Esophagus squamous epithelium (tissue), 5 donors: ENCODE measurements at places on chromosomes 6 and 20.

DNA sequence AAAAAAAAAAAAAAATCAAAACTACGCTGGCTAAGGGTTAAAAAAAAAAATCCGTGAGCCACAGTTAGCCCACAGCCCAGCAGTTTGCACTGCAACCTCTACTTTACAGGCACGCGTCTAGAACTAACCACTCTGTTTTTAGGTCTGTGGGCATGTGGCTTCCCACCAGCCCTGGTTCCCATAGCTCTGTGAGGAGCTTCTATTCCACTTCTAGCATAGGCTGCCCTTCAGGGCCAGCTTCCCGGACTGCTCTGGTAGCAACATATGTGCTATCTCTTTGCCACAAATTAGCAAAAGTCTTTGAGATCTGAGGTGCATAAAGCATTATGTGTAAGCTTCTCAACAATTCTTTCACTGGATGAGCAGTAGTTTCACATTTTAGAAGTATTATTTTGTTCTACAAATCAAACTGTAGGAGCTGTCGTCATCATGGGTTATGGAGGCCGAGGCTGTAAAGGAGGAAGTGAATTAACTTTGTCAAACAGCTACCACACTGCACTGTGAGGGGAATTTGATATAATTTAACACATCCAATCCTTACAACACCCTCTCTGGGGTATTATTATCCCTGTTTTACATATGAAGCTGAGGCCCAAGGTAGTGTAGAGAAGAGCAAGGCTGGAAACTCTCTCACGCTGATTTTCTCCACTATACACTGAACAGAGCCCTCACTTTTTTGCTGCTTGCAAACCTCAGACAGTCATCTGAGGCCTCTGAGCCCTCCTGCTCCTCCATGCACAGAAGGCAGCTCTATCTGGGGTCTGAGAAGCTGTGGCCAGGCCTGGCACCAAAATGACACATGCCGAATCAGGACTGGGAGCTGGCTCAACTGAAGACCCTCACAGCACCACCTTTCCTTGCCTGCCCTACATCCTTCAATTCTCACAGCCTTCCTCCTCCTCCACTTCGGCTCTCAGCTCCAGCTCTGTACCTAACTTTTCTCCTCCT, 35.4 kb downstream of the MAN1A1 start:
- DNase-seq, result no peak

DNA sequence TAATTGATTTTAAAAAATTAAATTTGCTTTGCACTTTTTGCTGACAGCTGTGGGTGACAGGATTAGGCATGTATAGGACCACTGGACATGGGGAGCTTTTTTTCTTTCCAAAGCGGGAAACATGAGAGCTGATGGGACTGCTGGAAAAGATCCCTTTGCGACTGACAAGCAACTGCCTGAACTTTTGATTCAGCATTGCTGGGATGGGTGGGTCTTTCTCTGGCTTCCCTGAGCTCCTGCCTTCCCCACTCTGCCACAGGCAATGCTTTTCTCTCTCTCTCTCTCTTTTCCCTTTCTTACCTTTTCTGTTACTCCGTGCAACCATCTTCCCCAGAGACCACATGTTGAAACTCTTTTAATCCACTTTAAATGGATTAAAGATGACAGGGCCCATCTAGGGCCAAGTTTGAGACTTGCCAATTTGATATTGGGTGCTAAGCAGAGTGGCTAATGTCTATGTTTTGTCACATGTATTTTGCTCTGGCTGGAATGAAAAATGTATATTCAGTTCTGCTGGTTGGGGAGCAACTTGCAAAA, 33.5 kb upstream of the TPD52L1 start:
- no peak for DNase-seq

- no peak for DNase-seq
These were observed 131.9 kb downstream of the UST start for GRCh38 chr6:148878683-148879082.

DNA sequence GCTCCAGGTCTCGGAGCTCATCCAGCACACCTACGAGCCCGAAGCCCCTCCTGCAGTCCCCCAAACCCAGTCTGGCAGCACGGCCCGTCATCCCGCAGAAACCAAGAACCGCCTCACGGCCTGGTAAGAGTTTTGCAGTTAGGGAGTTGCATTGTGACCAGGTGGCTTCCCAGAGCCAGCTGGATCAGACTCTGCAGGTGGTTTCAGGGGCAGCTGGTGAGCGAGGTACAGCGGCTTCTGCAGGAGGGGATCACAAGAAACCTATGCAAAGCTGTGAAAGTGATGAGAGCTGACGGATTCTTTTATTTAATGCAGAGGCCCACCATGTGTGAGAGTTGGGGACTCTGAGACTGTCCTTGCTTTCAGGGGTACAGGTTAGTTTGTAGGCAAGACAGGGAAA, 45.9 kb upstream of the SCGN start:
- no peak for DNase-seq

GRCh38 chr6:90676516-90677300, 89.8 kb upstream of the MAP3K7 start:
- no peak for DNase-seq

DNA sequence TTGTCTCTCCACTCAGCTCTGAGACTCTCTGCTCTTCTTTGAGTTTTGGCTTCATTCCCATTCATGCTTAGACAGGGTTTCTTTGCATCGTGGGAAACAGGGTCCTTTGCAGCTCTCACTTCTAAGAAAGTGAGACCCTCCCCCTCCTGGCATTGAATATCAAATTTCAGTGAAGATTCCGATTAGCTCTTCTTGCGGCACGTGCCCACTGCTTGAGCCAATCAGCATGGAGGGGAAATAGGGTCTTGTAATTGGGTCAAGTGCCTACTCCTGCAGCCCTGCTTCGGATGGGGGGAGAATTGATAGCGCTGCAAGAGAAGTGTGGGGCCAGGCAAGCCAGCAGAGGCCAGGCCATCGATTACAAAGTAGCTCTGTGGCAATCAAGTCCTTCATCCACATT, 69.6 kb downstream of the TFAP2C start:
- DNase-seq, result no peak

DNA sequence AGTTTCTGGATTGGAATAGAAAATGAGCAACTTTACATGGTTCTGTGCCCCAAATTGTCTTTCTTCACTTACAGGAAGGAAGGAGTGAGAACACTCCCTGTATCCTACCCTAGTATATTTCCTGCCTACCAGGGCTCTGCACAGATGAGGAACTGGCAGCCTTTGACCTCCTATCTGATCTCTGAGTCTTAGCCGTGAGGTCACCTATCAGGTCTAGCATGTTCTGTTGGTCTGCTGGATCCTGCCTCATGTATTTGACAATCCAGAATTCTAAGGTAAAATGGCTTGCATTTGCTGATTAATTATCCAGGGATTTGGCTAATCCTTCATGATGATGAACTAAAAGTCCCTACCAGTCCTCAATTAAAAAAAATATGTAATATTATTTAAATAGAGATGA, 35.0 kb upstream of the TRAM2 start:
- no peak for DNase-seq

DNA sequence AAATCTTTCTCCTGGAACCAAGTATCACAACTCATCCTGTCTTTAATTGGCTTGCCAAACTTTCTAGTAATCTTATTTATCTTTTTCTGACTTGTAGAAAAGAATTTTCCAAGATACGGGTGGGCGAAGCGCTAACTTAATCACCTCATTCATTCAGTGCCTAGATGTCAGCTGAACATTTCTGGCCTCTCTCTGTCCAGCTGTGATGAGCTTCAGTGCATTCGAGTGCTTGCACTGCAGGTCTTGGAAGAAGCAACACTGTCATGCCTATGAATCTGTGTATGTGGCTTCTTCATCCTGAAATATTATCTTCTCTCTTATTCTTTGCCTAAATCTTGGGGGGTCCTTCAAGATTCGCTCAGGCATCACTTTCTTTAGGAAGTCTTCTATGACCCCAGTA, 16.3 kb upstream of the ENPP1 start:
- no peak for DNase-seq

DNA sequence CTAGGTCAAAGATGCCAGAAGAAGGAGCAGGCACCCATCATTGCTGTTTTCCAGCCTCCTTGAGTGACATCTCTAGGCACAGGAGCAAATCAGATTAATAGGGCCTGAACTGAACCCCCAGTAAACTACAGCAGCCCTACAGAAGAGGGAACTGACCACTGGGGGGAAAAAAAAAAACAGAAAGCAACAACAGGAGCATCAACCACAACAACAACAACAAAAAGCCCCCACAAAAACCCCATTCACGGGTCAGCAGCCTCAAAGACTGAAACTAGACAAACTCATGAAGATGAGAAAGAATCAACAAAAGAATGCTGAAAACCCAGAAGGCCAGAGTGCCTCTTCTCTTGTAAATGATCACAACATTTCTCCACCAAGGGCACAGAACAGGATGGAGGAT, 537.4 kb upstream of the BTBD3 start:
- no peak for DNase-seq

GRCh38 chr6:19558201-19558600, 279.0 kb upstream of the ID4 start:
- DNase-seq, result no peak

GRCh38 chr6:154885214-154885613, 109.9 kb upstream of the TIAM2 start:
- DNase-seq, result no peak

DNA sequence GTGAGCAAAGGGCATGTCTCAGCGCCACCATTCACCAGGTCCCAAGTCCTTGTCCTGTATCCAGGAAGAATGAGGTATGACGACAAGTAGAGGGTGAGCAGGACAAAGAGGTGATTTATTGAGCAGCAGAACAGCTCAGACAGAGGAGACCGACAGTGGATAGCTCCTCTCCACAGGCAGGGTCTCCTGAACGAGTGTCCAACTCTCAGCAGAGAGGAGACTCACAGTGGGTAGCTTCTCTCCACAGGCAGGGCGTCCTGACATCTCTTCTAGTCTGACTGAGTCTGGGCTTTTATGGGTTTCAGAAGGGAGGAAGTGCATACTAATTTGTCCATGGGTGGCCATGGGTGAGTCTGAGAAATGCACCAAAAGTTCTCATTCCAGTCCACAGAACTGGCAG, 204.7 kb downstream of the ANKRD60 start:
- no peak for DNase-seq

DNA sequence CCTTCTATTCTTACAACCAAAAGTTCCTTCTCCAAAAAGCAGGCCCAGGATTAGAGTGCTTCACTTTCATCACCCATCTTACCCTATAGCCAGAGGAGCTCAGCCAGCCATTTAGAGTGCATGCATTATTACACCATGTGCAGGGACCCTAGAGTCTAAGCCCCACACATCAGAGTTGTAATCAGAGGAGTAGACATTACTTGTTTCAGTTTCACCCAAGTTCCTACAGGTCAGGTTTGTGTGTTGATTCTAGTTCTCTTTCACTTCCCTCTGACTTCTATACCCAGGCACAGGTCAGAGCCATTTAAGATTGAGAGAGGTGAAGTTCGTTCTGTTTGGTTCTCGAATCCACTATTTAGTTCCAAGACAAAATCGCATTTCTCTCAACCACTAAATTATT, 16.3 kb upstream of the ARFGEF3 start:
- DNase-seq, result no peak

GRCh38 chr6:137849181-137849980, 17.7 kb upstream of the TNFAIP3 start:
- DNase-seq, result no peak

DNA sequence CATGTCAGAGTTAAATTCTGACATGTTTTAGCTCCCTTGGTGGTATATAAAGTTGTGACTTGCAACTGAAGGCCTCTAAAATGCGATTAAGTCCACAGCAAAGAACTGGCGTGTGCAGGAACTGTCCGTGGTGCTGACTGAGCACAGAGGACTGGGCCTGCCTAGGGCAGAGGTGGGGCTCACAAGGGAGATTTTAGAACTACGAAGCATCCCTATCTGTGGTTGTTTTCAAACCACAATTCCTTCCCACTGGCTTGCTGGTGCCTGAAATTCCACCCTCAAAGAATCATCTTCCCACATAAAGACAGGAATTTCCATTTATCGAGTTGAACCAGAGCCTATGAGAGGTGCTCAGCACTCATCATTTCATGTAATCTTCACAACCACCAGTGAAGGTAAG, 30.1 kb downstream of the RIMS4 start:
- DNase-seq, result no peak

DNA sequence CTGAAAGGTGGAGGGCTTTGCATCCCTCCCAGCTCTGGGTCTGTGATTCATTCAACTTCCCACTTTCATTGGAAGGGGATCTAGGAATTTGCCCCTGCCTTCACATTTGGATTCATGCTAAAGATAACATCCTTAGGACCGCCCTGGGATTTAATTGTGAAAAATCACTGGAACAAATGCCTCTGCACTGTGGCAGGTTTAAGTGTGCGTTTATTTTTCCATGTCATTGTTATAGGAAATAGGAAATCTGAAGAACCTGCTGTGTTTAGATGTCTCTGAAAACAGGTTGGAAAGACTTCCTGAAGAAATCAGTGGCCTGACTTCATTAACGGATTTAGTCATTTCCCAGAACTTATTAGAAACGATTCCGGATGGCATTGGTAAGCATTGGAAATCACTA, 104.7 kb downstream of the LRRC1 start:
- no peak for DNase-seq

DNA sequence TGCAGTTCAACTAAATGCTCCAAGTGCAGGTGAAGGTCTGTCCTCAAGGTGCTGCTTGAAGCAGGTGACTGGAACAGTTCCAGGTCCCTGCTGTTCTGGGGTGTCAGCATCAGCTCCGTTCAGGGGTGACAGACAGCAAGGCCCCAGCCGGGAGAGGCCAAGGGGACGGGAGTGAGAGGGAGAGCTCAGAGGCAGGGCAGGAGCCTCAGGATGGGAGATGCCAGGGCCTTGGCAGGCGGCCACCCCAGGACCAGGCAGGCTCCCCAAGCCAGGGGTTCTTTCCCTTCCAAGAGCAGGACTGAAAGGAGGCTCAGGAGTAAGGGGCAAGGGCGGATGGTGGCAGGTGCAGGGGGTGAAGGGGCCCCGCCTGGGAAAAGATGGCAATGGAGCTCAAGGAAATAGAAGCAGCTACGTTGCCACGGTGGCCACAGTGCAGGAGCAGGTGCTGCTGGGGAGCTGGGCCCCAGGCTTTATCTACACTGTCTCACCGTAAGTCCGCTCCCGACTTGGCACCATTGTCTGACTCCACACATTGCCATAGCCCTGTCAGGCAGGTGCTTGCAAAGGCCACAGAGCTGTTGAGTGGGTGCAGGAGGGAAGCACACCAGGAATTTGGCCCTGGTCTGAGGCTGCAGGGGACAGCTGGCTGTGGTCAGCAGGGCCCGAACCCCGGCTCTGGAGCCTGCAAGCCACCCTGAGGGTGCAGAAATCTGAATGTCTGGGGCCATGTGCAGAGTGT, 43.1 kb downstream of the ERMARD start:
- DNase-seq, result no peak

GRCh38 chr20:2578475-2579192, 42.3 kb downstream of the TMC2 start:
- DNase-seq, result no peak

DNA sequence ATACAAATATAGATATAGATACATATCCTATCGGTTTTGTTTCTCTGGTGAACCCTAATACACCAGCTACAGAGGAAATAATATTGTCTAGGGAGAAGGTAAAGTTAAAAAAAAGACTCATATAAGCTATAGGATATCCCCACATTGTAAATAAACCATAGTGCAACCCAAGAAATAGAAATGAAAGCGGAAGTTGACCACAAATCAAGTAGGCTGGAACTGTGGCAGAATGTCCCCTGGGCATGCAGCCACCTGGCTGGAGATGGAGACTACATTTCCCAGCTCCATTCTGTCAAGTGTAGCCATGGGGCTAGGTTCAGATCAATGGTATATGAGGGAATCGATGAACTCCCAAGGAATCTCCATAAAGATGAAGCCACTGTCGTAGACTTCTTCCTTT, 70.1 kb upstream of the RPS6KA2 start:
- DNase-seq, result no peak
